ENCODE measurements at places on chromosomes 3 and 15.
A peak's percentile ranks its signal among the peaks of the same experiment; 100 is the strongest.

GRCh38 chr3:145124900-145125678 is 1035.9 kb downstream of the PLOD2 start:
- DNase-seq, result no peak

DNA sequence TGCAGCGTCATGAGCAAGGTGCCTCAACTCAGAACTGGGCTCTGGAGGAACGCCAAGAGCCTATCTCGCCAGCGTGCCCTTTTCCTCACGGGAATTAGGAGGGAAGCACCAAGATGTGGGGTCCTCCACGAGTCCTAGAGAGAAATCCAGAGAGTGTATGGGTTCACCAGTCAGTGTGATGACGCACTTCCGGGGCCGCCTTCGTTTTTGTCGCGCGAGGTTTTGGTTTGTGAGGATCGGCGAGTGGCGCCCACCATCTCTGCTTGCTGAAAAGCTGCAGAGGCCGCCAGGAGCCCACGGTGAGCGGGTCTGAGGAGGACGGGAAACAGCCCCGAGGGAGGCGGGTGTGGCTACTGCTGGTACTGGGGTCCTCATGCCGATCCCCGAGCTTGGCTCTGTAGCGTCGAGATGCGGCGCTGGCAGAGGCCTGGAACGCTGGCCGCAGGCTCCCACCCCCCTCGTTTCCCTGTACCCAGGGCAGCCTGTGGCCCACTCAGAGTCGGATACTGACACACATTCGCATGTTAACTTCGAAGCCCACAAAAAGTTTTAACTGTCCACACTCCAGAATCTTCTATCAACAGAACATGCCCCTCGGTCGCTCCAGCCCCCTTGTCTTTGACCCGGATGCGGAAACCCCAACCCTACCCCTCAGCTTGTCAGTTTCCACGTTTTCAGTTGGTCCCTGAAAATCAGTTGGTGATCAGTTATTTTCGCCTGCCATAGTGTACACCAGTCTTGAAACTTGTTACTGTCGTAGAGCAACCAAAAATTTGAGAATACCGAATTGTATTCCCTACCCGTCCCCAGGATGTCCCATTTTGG is 30.4 kb downstream of the ZNF662 start:
- DNase-seq, result no peak

- no peak for DNase-seq
Observed at GRCh38 chr3:110608566-110608965, 463.1 kb upstream of the NECTIN3 start.

GRCh38 chr3:182671942-182672341 is 121.4 kb upstream of the ATP11B start:
- DNase-seq, result no peak

GRCh38 chr15:98955961-98956723 is 51.5 kb downstream of the PGPEP1L start:
- no peak for DNase-seq

GRCh38 chr3:63911873-63912767 is at the start of gene SCAANT1:
Gene SCAANT1 (minus strand): TSS chr3:63912383.
- DNase-seq, result peak; percentile 58

- no peak for DNase-seq
Observed at GRCh38 chr3:56811546-56812202, 9.9 kb upstream of the ARHGEF3 start.

DNA sequence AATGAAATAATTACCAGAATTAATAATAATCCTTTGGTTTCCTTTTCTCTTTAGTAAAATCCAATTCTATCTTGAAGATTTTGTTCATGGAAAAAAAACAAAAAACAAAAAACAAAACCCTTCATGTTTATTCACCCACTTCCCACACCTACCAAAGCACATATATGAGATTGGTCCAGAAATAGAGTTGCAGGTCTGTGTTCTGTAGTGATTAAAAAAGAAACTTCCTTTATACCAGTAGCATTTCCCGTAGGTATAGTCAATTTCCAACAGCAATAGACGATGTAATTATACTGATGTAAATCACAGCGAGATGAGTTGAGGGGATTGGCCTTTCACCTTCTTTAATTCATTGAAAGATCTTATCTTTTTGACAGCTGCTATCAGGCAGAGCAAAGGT is 194.6 kb downstream of the SOX2 start:
- DNase-seq, result no peak

Measured in NCI-H1930 (cell line).